ENCODE measurements at places on chromosomes 5 and 9. TPM values are rescaled to one million over a fixed set of nuclear protein-coding genes. Genes with fewer than 3 reads are reported as not detected.
A peak's percentile ranks its signal among the peaks of the same experiment; 100 is the strongest.

GRCh38 chr9:76415731-76416130 lies 21.5 kb upstream of the RFK start:
- no peak for DNase-seq

- no peak for DNase-seq
Observed at GRCh38 chr5:74631081-74631953, 9.2 kb downstream of the ENC1 start.

- DNase-seq, result no peak
Observed at GRCh38 chr5:94595281-94595840, 23.0 kb downstream of the KIAA0825 start.

- DNase-seq, result no peak
Observed at GRCh38 chr5:136776022-136776927, 410.9 kb upstream of the TRPC7 start.

DNA sequence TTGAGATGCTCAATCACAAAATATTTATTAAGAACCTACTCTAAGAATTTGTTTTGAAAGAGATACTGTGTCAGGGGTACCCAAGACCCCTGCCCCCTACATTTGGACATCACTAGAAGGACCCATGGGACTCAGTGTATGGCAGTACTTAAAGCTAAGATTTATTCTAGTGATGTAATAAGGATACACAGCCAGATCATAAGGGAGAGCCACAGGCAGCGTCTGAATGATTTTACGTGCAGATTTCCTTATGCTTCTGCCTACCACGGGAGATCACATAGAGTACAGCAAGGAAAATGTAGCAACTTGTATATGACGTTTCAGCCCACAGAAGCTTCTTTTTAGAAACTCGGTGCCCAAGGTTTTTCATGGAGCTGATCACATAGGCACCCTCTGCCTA lies 172.9 kb downstream of the DEPDC1B start:
- no peak for DNase-seq

DNA sequence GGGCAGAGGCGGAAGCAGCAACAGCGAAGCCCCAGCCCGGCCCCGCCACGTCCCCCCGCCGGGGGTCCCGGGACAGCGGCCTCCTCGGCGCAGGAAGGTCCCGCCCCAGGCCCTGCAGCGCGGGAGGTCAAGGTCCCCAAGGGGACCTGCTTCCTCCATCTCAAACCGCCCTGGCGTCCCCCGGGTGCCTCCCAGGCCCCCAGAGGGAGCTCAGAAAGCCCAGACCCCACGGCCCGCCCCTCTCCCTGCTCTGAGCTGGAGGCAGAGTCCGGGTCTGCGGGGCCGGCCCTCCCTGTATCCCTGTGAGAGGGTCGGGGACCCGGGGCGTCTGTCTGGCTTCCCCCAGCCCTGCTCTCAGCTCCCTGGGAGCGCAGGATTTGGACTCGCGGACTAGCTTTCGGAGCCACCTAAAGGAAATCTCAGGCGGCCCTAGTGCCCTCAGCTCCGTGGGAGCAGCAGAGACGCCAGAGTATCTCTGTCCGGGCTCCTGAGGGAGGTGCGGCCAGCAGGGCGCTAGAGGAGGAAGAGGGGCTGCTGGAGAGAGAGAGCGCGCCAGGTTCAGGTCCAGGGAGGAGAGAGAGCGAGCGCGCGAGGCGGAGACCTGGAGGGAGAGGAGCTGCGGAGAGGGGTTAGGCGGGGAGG lies 30.7 kb downstream of the EXOC3 start:
- peak; percentile 63 for DNase-seq

DNA sequence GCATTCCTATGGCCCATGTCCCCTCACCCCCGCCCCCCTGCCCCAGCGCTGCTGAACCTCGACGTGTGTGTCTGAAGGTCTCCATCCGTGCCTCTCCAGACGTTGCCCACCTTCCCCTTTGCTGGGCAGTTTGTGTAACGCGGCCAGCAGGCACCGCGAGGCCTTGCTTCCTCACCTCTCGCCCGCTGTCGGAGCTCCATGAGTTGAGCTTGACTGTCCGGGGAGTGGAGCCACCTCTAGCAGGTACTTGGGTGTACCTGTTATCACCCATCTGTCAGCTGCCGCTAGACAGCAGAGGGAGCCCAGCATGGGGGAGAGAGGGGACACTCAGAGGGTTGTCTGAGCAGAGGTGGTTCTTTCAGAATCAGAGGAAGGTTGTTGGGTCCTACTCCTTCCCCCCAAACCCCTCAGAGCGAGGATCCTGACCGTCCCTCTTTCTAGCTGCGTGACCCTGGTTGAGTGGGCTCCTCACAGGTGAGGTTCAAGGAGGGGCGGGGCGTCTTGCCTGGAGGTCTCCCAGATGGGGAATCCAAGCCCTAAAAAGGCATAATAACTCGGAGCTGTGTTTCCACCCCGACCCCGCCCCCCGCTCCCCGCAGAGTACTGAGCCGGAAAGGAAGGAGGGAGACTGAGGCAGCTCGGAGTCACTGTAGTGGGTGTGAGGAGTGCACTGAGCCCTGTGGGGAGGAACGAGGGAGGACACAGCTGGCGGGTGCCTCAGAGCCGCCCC lies 184.7 kb downstream of the C9orf50 start:
- DNase-seq, result no peak

- DNase-seq, result no peak
Observed at GRCh38 chr5:176560364-176560763, 11.2 kb downstream of the CDHR2 start.

DNA sequence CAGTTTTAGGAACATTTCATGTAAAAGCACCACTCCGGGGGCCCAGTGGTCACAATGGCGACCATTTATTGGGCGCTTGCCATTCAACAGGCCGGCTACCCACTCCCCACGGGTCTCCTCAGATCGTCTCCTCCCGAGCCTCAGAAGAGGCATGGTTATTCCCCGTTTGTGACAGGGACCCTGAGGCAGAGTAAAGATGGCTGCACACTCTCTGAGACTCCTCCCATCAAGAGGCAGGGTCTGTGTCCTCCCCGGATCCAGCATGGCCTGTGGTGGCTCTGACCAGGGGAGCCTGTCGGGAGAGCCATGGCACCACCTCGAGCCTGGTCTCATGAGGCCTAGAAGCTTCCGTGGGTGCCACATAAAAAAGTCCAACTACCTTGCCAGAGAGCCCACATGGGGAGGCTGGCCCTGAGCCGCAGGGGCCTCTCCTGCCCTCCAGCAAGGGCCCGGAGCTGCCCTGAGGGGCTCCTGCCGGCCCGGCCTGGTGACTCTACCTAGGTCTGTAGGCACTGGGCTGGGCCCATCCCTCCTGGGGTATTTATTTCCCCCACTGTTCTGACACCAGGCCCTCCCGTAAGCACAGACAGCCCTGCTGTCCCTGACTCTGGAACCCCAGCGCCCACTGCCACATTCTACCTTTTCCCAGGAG lies 90.8 kb downstream of the VAV2 start:
- no peak for DNase-seq

DNA sequence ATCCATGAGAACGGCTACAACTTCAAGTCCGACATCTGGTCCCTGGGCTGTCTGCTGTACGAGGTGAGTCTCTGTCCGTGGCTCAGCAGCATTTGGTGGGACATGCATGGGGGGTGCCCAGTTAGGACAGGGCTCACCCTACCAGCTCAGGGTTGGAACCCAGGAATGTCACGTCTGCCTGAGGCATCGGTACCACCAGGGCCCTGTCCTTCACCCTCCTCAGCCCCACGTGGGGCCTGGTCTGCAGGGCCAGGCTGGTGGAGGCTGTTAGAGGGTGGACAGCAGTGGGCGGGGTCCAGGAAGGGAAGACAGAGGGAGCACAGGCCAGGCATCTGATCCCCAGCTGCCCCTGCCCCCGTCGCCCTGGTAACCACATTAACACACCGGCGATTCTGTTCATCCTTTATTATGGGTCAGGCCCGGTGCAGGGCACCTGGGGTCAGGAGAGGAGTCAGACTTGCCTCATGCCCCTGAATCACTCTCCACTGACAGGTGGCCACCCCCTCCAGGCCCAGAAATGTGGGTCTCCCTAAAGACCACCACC lies 75.6 kb downstream of the PSMB7 start:
- DNase-seq, result peak; percentile 20

DNA sequence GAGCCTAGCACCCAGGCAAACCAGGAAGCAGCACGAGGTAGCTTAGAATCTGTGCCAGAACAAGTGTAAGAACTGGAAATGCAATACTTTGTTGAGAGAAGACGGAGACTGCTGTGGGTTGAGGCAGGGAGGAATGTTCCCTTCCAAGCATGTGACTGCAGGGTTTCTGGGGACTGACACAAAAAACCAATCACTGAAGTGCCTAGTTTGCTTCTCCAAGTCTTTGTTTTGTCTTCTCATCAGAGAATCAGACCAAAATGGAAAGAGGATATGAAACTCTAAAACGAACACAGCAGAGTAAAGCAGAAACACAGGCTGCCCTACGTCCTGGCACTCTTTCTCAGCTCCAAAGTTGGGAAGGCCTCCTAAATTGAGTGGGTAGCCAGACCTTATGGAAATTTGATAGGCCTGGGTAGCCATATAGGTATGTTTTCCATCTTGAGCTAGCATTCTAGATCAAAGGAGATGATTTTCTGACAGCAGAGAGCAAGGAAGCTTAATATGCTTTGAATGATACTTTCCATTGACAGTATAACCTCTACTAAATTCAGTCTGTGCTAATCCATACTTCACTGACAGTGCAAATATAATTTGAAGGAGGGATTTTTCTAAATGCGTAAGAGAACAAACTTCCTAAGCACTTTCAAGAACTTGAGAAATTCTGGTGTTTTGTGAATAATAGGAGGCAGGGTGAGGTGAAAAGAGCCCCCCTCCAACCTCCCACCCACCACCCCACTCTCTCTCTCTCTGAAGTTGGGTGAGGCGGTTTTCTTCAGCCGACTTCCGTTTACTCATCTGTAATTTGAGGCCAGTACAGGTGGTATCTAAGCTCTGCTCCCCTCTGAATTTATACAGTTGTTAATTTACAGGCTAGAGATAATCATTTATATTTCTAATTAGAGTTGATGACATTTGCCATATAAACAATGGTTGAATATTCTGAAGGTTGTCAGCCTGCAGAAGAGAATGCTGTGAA lies 5.5 kb downstream of the ADRB2 start:
- DNase-seq, result no peak

GRCh38 chr9:131590449-131590848 lies 45.1 kb downstream of the PRRT1B start:
- DNase-seq, result peak; percentile 22

GRCh38 chr5:43947935-43948334 lies 345.0 kb downstream of the NNT start:
- DNase-seq, result no peak

GRCh38 chr5:176133289-176133870 lies 104.8 kb upstream of the SIMC1 start:
- DNase-seq, result no peak

GRCh38 chr9:14348373-14349145 lies 34.6 kb upstream of the NFIB start:
- peak; percentile 66 for DNase-seq

DNA sequence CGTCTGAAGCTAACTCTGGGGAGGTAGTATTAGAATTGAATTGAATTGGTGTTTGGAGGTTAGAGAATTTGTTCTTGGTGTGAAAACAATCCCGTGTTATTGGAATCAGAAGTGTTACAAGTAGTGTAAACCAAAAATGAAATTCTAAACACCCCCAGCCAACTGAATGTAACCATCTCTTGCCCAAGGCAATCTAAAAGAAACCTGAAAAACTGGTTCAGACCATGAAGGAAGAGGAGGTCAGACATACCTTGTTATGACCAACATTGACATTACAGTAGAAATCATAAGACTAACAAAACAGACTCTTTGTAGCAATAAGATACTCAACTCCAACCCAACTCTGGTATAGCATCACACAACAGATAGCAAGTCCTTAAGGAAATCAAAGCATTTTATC lies 159.0 kb downstream of the TUSC1 start:
- no peak for DNase-seq

Gene IFNK
- not detected for total RNA-seq

Gene GABRP
- total RNA-seq, result 0.14 TPM

Gene OLFM1
- 17.9 TPM for total RNA-seq

Gene ARHGEF37
- total RNA-seq, result 32.2 TPM

Gene PFN3
- not detected for total RNA-seq

Gene PKD2L2
- total RNA-seq, result 0.81 TPM

Gene PCDHB13
- 2.6 TPM for total RNA-seq
